ENCODE measurements at places on chromosomes 12 and 14. TPM values are rescaled to one million over a fixed set of nuclear protein-coding genes. Genes with fewer than 3 reads are reported as not detected.

Gene SINHCAF
- 140 TPM for polyA plus RNA-seq

Gene C12orf56
- polyA plus RNA-seq = 0.15 TPM

Gene ACRBP
- polyA plus RNA-seq = 7.4 TPM

DNA sequence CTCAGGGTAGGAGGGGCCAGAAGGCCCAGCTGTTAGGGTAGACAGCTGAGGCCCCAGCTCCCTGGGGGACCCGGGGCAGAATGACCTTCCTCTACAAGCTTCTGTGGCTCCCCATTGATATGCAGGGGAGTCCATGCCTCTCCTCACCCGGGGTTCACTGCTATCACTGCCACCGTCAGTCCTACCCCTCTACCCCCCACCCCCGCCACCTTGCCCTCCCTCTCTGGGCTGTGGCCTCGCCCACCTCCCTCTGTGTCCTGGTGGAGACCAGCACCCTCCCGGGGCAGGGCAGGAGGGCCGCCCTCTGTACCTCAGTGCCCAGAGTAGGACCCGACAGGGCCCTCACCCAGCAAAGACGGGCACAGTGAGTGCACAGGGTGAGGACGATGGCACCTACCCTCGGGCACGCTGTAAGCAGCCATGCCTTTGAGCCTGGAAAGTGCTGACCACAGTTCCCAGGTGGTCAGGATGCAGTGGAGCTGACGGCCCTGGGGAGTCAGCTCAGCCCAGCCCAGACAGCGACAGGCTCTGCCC, 88.4 kb upstream of the SFSWAP start:
- DNase-seq = no peak

Gene KNTC1
- 55.2 TPM for polyA plus RNA-seq

Gene KRT83
- polyA plus RNA-seq = not detected

Data from right lung (tissue), 10 donors.